Naive thymus-derived CD8-positive, alpha-beta T cell (primary cell): ENCODE measurements at places on chromosomes 5 and 9. TPM values are rescaled to one million over a fixed set of nuclear protein-coding genes. Genes with fewer than 3 reads are reported as not detected.

The DNM1 gene
- total RNA-seq = 1.5 TPM

The FAT2 gene
- not detected for total RNA-seq

The FBP2 gene
- total RNA-seq = not detected

The ORM2 gene
- not detected for total RNA-seq

The ADAMTSL2 gene
- total RNA-seq = 0.66 TPM

The ANKDD1B gene
- total RNA-seq = 0.75 TPM

The SH3TC2 gene
- not detected for total RNA-seq

The INSL6 gene
- total RNA-seq = not detected

The ARHGAP26 gene
- total RNA-seq = 27.7 TPM

DNA sequence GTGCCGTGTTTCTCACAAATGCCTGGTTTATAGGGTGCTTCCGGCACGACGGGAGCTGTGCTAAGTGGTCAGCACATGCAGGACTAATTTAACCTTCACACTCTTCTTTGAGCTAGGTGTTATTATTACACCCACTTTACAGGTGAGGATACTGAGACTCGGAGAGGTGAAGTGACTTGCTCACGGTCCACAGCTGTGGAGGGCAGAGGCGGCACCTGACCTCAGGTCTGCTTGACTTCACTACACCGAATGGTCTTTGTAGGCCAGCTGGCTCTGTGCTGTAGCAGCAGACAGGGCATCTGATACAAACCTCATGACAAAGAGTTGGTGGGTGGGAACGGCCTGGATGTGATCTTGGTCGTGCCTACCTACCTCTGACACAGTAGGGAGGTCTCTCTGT is 102.0 kb upstream of the BOD1 start:
- DNase-seq = no peak

- DNase-seq = no peak
Measured at GRCh38 chr9:14300588-14300987, 13.4 kb downstream of the NFIB start.

- no peak for DNase-seq
Measured at GRCh38 chr5:27009540-27009915, 28.9 kb downstream of the CDH9 start.

DNA sequence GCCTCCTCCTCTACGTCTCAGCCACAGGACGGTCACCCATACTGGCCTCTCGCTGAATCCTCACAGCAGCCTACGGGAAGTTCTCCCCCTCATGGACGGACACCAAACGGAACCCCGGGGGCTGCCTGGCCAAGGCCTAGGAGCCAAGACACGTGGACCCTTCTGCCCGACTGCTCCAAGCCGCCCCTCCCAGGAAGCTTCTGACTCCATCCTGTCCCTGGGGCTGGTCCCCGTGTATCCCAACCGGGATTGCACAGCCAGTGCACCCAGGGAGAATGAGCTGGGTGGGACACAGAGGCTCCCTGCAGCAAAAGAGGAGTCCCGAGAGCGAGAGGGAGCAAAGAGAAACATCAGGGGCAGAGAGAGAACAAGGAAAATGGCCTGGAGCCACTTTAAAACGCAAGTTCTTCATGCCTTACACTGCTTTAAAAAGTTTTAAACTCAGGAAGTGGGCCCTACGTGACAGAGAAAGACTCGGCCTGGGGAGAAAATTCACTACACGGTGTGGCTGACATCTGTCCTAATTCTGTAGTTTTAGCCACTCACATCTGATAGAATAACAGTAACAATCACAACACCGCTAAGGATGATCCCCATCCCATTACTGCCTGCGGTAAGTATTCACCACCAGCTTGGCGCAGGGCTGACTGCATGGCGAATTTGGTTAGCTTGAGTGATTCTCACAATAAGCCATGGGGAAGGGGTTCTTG is 3.0 kb downstream of the FAM78A start:
- no peak for DNase-seq

GRCh38 chr9:135563858-135564257 is 2.3 kb downstream of the PAEP start:
- DNase-seq = no peak

GRCh38 chr5:53343187-53343586 is 137.2 kb upstream of the FST start:
- DNase-seq = no peak

- no peak for DNase-seq
Measured at GRCh38 chr9:124222918-124223720, 34.6 kb upstream of the NEK6 start.

GRCh38 chr5:133062276-133062675 is 10.5 kb downstream of the HSPA4 start:
- DNase-seq = no peak

- no peak for DNase-seq
Measured at GRCh38 chr9:33177086-33177485, 9.9 kb upstream of the B4GALT1 start.

GRCh38 chr9:102035929-102036328 is 297.5 kb upstream of the GRIN3A start:
- no peak for DNase-seq

DNA sequence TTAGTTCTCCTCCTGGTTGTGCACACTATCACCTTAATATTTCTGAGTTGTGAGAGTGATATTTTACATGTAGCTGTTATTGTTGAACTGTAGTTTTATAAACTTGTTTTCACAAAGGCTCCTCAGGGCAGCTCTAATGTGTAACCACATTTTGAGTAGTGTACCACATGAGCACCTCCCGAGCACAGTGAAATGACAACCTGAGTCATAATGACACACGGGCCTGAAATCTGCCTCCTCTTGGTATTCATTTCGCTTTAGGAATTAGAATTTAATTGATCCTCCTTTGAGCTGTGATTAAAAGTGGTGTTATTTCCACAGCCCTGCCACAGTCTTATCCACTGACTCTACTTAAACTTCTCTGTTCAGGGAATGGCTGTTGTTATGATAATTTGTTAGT is 7.9 kb downstream of the MTRR start:
- DNase-seq = no peak

DNA sequence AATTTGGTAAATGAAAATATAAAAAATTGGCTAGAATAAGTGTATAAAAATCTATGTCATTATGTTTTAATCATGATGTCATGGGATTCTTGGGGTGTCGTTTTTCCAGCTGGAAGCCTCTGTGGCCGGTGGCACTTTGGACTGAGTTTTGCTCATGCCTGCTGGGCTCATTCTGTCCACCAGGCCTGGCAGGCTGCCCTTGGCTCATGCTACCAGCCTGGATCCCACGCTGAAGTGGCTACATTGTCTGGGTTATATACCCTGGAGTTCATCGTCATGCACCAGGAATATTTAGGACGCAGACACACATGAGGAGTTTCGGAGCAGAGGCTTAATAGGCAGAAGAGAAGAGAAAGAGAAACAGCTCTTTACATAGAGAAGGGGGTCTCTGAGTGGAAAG is 1913.7 kb upstream of the WWC1 start:
- DNase-seq = no peak

- DNase-seq = no peak
Measured at GRCh38 chr9:135119496-135120064, 32.1 kb downstream of the OLFM1 start.

DNA sequence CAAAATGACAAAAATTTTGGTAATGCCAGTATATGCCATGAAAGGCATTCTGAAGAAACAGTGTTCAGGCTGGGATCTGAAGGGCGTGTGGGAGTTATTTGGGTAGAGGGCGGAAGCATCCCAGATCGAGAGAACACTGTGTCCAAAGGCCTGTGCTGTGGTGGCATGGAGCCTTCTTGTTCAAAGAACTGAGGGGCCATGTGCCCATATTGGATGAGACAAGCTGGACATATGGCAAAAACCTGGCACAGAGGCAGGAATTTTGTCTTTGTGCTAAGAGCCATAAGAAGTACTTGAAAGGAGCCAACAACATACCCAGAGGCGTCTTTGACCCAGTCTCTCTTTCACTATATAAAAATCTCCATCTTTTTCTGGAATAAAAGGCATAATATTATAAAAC is 128.0 kb downstream of the SYK start:
- DNase-seq = no peak

DNA sequence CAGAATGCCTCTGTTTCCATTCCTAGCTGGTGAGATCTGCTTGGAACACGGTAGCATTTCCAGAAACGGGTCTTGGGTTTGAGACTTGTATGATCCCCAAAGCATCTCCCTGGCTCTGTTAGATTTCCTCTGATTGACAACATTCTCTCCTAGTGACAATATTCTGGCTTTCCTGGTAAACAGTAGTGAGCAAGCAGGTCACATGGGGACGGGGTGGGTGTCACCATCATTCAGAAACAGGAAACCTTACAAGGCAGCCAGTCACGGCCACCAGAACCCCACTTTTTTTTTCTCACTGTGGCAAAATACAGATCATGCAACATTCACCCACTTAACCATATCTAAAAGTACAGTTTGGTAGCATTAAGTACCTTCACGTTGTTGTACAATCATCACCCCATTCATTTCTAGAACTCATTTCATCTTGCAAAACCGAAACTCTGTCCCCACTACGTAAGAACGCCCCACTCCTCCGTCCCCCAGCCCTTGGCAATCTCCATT is 90.1 kb upstream of the LMX1B start:
- no peak for DNase-seq

DNA sequence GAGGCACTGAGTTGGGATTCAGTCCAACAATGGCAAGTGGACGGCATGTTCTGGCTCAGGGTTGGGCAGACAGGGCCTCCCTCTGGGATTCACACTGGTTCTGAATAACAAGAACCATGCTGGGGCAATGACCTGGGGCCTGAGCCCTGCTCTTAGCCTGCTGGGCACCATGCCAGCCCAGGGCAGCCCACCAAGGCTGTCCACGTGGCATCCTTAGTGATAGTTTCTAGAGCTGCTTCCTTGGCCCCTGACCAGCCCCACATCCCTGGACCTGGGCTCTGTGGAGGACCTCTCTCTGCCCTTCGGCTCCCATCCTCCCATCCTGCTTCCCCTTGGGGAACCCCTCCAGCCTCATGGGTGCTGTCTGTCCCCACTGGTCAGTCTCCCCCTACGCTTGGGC is 22.3 kb upstream of the OLFM1 start:
- no peak for DNase-seq

- DNase-seq = no peak
Measured at GRCh38 chr5:17761326-17761725, 127.1 kb downstream of the TAF11L14 start.

DNA sequence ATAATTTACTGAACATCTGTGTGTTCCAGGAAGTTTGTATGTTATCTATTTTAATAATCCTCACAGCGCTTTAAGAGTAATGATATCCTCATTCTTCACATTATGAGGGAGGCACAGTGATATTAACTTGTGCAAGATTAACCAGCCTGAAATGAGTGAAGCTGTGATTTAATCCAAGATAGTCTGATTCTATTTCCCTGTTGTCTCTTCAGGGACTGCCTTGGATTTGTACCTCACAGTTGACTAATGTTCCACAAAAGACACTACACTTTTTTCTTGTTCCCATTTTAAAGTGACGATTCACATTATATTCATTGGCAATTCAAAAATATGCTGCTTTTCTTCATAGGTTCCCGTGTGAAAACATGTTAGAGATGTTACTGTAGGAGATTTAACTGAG is 125.3 kb upstream of the GNA14 start:
- DNase-seq = no peak

DNA sequence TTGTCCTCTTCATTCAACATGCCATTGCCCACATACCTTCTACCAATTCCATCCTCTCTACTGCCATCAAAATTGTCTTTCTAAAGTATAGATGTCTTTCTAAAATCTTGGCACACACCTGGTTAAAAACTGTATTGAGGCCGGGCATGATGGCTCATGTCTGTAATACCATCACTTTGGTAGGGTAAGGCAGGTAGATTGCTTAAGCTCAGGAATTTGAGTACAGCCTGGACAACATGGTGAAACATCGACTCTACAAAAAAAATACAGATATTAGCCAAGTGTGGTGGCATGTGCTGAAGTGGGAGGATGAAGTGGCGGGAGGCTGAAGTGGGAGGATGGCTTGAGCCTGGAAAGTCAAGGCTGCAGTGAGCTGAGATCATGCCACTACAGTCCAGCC is 412.1 kb downstream of the TMEM38B start:
- no peak for DNase-seq

GRCh38 chr5:119079318-119079921 is 8.5 kb downstream of the DMXL1 start:
- no peak for DNase-seq

- DNase-seq = no peak
Measured at GRCh38 chr9:30280229-30280900, 2104.1 kb upstream of the ACO1 start.

DNA sequence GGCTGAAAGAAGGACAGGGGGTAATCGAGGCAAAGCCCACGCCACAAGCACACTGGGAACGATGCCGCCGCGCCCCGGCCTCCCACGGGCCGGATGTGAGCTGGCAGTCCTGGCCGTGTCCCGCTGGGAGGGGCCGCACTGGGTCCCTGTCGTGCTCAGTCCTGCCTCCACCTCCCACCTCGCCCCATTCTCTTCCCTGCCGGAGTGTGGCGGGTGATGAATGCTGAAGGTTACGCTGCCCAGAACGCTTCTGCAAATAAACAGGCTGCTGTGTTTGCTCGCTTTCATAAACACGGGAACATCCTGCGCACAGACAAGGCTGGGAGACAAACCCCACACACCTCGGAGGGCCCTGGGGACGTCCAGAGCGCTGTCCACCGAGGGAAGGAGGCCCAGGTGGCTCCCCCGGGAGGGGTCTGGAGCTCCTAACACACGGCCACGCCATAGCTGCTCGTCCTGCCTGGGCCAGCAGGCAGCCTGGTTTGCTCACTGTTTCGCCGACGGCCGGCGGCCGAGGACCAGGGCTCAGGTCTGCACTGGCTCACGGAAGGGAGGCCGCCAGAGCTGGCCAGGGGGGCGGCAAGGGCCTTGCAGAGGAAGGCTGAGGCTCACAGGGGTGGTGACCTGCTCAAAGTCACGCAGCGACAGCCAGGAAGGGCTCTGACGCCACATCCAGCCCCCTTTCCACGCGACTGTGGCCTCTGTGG is 2.3 kb downstream of the DNLZ start:
- DNase-seq = no peak

DNA sequence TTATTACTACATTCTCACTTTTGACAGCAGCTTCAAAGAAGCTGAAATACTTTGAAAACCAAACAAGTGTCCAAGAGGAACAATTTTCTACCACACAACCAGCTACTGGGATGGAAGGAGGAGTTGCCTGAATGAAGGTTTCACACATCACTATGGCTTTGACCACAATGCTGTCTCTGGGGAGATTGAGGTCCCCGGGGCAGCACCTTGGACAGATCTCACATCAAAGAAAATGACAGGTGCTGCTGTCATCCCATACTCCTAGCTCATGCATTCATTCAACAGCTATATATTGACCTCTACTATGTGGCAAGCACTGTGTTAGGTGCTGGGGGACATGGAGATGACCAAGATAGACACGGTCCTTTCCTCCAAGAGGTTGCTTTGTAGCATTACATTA is 233.2 kb upstream of the RASEF start:
- DNase-seq = no peak

DNA sequence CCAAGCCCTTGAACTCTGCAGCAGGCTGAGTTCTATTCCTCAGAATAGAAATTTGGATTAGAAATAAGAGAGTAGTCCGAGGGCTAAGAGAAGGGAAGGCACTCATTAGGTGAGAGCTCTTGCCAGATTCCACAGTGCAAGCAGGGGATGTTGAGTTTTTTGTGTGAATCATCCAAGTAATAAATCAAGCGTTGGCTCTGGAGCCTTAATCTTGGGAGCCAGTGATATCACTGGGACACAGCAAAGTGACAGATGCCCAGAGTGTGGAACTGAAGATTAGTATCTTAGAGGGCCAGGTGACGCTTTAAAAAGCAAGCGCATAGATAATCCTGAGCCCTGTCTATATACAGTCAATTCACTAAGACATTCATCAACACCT is 60.3 kb downstream of the FOXD1 start:
- no peak for DNase-seq

GRCh38 chr5:144788046-144788445 is 617.4 kb downstream of the KCTD16 start:
- no peak for DNase-seq
